HFFc6 (cell line): ENCODE measurements at places on chromosomes 6 and 20. TPM values are rescaled to one million over a fixed set of nuclear protein-coding genes. Genes with fewer than 3 reads are reported as not detected.

HLA-DQA2 gene
- not detected in 3 replicates for total RNA-seq

LKAAEAR1 gene
- total RNA-seq, result not detected in 3 replicates

BCAS1 gene
- total RNA-seq, result 0.07 TPM in 1 of 3 replicates, not detected in the others

DNA sequence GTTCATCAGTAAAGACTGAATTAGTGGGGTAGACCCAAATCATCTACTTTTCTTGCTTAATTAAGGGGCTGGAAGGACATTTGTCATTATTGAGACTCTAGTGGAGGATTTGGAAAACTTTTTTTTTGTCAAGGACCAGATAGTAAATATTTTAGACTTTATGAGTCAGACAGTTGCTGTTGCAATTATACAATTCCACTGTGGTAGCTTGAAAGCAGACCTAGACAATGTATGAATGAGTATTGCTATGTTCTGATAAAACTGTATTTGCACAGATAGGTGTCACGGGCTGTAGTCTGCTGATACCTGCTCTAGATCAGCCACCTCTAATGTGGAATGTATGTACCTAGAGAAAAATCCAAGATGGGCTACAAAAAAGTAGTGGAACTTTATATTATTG is 175.0 kb downstream of the CARMIL1 start:
- DNase-seq, result peak; percentile 36

DNA sequence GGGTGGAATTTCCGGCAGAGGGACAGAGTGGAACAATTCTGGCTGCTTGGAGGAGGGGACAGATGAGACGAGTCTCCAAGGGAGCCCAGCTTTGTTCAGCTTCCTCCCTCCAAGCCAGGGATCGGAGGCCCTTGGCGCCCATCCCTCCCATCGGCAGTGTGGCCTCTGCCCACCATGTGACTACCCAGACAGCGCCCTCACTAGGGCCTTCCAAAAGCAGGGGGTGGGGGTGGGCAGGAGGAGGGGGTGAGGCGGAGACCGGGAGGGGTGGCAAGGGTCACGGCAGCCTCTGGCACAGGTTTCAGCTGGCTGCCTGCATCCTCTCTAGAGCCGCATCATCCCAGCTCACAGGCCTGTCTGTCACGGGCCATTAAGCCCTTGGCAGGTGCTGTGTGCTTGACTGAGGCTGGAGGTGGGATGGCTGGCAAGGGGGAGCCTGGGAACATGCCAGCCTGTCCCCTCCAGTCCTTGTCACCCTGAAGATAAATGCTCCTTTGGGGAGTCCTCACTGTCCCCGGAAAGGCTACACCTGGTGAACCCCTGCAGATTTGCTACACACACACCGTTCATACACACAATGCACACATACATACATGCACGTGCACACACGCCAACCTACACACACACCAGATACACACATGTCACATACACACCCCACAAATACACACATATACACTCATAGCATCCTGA is 6.2 kb upstream of the FGD2 start:
- DNase-seq, result no peak

GRCh38 chr6:65501045-65501444 is 206.0 kb downstream of the EYS start:
- DNase-seq, result no peak

DNA sequence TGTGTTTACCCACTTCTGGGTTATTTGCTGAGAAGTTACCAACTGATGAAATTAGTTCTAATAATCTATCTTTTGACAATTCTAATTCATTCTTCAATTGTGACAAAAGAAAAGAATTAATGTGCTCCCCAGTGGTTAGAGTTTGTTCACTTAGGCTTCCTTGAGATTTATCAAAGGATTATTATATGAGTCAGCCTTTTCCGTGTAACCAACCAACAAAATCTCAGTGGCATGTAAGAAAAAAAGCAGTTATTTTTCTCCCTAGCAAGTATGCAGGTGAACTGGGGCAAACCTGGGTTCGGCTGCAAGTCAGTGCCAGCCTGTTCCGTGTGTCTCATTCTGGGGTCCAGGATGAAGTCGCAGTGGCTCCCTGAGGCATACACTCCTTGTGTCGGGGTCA is 28.8 kb upstream of the HIVEP1 start:
- DNase-seq, result no peak

DNA sequence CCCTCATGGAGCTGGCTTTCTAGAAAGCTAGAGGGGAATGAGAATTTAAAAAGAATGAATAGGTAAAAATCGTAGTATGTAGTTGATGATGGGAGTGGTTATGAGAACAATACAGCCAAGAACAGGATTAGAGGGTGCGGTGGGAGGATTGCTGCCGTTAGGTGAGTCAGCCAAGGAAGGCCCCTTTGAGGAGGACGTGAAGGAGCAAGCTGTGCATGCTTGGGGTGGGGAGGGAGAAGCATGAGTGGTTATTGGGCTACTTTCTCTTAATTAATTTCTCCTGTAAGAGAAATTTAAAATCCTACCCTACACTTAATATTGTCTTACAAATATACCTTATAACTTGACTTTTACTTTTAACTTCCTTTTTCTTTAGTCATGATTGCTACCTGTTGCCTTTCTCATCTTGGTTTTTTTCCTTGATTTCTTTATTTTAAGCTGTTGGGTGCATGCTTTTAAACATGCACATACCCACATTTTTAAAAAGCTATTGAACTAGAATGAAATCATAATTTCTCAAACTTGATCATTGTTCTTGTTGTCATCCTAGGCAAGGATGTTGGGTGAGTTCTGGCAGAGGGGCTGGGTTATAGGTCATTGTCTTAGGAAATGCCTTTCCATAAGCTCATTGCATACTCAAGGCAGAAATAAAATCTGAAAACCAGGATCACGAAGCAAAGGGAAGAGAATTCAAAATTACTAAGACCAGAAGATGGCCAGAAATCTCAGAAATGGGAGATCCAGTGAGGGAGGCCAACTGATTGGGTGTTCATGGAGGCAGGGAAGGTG is 114.5 kb downstream of the TCP11 start:
- DNase-seq, result no peak

DNA sequence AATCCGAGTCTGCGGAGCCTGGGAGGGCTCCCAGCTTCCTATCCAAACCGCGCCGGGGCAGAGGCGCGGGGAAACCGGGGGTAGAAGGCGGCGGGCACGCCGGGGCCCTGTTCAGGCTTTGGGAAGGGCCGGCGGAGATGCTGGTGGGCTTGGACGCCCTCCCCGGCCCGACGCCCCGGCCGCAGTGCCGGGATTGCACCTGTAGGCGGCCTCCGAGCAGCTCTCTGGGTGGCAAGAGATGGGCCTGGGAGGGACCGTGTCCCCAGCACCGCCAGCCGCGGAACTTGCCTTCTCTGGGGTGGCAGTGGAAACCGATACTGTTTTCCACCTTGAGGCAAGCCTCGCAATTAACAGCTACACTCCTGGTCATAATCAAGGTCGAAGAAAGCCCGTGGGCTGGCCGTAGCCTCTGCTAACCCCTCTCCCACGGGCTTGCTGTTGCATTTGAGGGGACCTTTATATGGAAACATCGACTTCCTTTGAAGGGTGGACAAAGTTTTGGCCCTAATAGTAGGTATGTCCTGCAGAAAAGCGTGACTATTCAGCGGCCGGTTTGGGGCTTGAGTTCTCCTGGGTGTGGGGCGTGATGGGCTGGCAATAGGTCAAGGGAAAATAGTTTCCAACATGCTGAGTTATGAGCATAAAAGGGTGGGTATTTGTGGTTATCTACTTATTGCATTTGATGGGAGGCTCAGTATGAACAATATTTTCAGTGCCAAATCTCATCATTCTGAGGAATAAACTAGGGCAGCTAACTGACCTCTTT is 1.1 kb upstream of the JAG1 start:
- DNase-seq, result peak; percentile 42
